Stimulated activated memory B cell treated with anti-CD40 and anti-IgM and Interleukin-4, amounts not matched to agents 10 μg/mL and 1 μg/mL and 100 μg/mL, for 72 hours (primary cell): ENCODE measurements at places on chromosomes 6 and 20.

- no peak for ATAC-seq
These were observed 47.3 kb downstream of the SASH1 start for GRCh38 chr6:148389917-148390316.

GRCh38 chr6:84448331-84448730 is 220.9 kb upstream of the CEP162 start:
- ATAC-seq, result no peak

- ATAC-seq, result no peak
These were observed 146.4 kb downstream of the ERMARD start for GRCh38 chr6:169897601-169898358.

DNA sequence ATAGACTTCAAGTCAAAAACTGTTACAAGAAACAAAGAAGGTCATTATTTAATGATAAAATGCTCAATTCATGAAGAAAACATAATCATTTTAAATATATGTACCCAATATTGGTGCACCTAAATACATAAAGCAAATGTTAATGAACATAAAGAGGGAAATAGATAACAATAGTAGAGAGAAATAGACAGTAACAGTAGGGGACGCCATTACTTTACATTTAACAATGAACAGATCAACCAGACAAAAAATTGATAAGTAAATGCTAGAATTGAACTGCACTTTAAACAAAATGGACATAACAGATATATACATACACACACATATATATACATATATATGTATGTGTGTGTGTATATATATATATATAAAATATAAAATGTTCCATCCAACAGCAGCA is 37.4 kb downstream of the IL22RA2 start:
- ATAC-seq, result no peak

GRCh38 chr20:63740627-63741353 is 1.2 kb downstream of the SLC2A4RG start:
- no peak for ATAC-seq

GRCh38 chr20:31723319-31724078 is 831 bp upstream of the BCL2L1 start:
- peak; percentile 96 for ATAC-seq

- no peak for ATAC-seq
These were observed 662.2 kb upstream of the HS3ST5 start for GRCh38 chr6:115004982-115005381.
